Stimulated activated CD4-positive, alpha-beta T cell treated with anti-CD3 and anti-CD28 coated beads, Interleukin-12 subunit alpha, Interleukin-12 subunit beta, amount 100 ng/mL, for 24 hours (primary cell): ENCODE measurements at places on chromosomes 2 and 18.

DNA sequence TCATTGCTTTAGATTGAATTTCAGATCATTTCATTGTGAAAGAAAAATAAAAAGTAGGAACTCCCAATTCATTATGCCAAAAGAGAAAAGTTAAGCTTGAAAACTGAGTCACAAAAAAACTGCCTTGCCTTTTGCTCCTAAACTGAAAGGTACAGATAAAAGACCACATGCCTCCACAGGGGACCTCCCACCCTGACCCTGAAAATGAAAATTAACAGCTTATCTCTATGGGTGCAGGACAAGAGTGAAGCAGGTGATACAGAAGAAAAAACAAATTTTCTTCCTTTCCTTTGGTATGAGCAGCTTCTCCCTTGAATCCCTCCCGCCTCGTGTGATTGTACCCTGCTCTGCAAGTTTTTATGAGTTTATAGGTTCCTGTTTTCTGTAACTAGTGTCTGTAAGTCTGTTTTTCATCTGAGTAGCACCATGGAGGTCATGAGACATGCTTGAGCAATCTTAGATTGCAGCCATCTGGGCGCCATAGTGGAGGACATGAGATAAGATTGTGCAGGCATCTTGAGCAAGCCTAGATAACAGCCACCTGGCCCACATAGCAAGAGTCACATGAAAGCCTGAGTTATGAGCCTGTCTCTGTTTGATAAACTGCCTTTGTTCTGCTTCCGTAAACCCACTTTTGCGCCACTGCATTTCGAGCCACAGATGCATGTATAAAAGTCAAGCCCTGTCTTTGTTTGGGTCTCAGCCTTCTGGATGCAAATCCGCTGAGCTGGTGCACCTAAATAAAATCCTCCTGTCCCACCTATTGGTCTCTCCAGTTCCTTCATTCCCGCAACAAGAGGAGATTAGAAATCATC, 56.2 kb upstream of the DYNC1I2 start:
- DNase-seq: no peak

GRCh38 chr2:68193144-68193543, 35.5 kb downstream of the PNO1 start:
- DNase-seq: no peak

DNA sequence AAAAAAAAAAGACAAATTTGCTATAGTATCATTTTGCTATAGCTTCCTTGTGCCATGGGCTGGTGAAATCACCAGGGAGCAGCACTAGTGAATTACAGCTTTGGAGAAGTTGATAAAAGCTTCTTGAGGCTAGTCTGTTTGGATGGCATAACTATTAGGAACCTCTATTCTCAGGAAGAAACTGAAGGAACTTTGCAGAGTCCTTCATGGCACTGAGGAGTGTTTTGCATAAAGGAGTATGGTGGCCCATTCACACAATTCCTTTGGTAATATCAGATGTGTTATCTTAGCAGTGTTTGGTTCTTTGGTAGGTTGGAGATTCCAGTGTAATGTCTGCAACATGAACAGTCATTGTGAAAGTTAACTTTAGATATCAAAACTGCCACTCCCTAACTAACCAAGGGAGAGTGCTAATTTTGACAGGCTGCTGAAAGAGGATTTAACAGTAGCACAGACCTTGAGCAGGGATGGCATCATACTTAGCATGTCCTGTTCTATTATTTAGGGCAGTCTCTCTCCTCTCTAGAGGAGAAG, 76.6 kb upstream of the ZFP36L2 start:
- no peak for DNase-seq

- DNase-seq: no peak
Measured at GRCh38 chr2:134926231-134926931, 7.8 kb downstream of the CCNT2 start.

GRCh38 chr2:80392441-80392840, 87.9 kb upstream of the LRRTM1 start:
- DNase-seq: no peak

DNA sequence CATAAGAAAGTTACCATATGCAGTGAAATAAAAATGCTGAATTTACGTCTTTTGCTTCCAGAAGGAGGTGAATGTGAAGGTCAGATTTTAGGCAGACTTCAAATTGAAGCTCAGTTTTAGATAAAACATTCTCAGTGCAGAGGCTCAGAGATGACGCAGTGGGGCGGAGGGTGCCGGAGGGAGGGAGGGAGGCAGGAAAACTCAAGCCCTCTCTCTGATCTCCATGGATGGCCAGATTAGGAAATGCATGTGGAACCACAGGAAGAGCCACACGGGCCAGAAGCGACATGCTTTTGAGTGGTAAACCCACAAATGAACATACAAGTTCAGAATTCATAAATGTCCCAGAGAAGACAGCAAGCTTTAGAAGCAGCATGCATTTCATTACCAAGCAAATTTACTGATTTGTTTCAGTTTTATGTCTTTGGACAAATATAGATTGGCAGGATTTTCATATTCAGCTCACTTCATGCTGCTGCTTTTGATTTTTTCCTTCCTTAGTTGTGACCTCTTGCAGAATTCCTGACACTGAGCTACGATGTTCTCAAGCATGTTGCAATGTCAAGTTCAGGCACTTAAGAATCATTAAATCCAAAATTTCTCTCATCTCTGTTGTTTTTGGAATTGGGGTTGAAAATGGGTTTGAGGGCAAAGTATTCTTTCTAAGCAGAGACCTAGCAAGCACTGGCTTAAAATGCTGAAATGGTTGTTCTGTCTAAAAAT, 29.7 kb upstream of the APCDD1 start:
- no peak for DNase-seq

DNA sequence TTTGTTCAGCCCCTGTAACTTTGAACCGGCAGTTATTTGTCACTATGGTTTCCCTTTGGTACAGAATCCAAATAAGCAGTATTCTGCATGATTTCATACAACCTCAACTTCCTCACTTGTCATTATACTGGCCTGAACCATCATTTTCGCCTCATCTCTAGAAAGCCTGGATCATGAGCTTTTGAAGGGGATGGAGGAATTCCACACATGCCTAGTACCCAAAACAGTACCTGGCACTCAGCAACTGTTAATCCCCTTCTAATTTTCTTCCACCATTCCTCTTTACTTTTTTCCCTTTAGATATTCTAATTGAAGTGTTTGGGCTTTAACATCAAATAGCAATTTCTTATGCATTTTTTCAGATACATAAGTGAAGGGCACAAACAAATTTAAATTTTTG, 1574.4 kb upstream of the NXPH2 start:
- DNase-seq: no peak

GRCh38 chr2:12008425-12009061, 262.1 kb downstream of the LPIN1 start:
- no peak for DNase-seq

DNA sequence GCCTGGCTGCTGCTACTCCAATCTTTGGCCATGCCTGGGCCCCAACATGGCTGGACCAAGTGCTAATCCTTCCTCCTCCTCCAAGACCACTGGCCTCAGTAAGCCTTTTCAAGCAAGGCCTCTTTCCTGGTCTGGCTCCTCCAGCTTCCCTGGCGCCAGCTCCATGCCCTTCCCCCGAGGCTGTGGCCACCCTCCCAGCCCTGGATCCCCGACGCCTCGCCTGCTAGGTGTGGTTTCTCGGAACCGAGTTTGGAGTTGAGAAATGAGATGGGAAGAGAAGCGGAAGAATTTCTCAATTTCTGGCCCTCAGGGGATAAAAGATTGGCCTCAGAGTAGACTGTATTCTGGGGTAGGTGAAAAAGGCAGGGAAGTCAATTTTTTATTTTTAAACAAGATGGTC, 46.4 kb downstream of the ADCY3 start:
- DNase-seq: no peak
